ENCODE measurements at places on chromosomes 4 and X. TPM values are rescaled to one million over a fixed set of nuclear protein-coding genes. Genes with fewer than 3 reads are reported as not detected.

SPATA18 gene
- total RNA-seq, result 0.39 TPM

GC gene
- 0.31 TPM for total RNA-seq

TEX13C gene
- total RNA-seq, result not detected

SSX4B gene
- 0.15 TPM for total RNA-seq

CBR4 gene
- total RNA-seq, result 13.5 TPM

TLR10 gene
- total RNA-seq, result 0.05 TPM

TMEM47 gene
- total RNA-seq, result 2.2 TPM

MAGEC2 gene
- total RNA-seq, result not detected

PDHA2 gene
- total RNA-seq, result not detected

HTN3 gene
- not detected for total RNA-seq

CSAG3 gene
- 0.26 TPM for total RNA-seq

FAM241A gene
- total RNA-seq, result 0.90 TPM

METTL14 gene
- total RNA-seq, result 22.4 TPM

TMPRSS11F gene
- not detected for total RNA-seq

ARX gene
- 0.15 TPM for total RNA-seq

GCNA gene
- total RNA-seq, result 4.0 TPM

SCD5 gene
- total RNA-seq, result 2.0 TPM

DNA sequence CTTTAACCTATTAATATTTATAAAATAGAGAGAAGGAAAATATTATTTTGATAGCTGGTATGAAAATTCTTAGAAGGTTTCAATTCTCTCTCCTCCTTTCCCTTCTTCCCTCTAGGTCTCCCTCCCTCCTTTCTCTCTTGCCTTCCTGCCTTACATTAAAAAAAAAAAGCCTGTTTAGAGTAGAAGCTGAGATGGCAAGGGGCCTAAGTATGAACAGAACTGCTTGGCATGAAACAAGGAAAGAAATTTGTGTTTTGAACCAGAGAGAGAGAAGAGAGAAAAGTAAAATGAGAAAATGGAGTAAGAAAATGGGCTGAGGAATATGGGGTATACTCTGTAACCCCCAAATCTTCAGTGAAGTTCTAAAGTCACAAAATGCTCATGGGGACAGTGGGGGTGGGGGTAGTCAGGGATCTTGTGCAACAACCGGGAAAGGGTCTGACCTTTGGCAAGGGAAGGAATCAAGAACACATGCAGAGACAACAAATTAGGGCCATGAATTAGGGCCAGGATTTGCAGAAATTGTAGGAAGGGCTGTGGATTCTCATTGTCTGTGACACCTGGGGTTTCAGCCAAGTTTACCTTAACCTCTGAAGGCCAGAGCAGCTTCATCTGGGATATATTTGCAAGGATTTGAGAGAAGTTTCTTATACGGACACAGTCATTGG lies 30.6 kb downstream of the SUPT20HL2 start:
- DNase-seq, result no peak

DNA sequence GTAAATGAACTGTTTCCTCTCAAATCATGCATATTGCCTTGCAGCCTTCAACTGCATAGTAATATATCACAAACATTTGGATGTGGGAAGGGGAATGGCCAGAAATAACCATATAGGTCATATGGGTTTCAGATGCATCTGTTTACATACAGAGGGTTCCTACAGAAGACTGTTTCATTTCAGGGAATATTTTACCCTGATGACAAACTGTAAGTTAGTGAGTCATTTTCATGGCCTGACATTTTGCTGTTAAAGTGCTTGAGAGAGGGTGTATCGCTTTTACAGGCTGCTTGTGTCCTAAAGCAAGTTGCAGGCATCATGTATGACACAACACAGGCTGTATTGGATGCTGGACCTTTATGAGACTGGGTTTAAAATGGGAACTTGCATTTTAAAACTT lies 25.5 kb upstream of the AMOT start:
- DNase-seq, result no peak

DNA sequence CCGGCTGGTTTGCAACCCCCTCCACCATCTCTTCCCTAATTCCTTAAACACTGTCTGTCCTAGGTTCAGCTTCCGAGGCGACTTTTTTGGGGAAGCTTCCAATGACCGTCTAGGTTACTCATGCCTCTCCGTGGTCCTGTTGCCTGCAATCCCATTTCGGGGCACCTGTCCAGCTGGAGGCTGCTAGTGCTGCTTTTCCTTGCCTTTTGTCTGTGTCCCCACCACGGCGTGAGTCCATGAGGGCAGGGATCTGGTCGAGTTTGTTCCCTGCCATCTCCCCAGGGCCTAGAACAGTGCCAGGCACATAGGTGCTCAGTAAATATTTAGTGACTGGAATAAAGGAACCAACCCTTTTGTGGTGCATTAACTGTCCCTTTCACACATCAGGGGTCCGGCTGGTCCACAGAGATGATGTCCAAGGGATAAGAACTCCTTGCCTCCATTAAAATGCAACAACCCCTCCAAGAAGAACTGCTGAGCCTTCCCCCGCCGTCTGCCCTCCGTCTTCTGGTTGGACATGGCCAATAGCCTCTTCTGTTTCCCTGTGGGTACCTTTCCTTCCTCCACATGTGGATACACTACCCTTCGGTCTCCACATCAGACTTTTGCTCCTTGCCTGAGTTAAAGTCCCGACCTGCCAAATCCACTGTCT lies 5.7 kb upstream of the SORCS2 start:
- DNase-seq, result no peak

DNA sequence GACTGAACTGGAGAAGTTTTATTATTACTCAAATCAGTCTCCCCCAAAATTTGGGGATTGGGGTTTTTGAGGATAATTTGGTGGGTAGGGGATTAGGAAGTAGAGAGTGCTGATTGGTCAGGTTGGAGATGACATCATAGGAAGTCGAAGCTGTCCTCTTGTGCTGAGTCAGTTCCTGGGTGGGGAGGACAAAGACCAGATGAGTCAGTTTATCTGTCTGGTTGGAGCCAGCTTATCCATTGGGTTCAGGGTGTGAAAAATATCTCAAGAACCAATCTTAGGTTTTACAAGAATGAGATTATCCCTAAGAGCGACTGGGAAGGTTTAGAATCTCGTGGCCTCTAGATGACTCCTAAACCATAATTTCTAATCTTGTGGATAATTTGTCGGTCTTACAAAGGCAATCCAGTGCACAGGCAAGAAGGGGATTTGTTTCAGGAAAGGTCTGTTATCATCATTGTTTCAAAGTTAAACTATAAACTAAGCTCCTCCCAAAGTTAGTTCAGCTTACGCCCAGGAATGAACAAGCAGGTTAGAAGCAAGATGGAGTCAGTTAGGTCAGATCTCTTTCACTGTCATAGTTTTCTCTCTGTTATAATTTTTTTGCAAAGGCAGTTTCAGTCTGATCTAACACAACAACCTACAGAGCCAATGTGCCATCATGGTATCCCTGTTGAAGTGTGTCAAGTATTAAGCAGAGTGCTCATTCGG lies 274.5 kb downstream of the SLC7A11 start:
- DNase-seq, result no peak

DNA sequence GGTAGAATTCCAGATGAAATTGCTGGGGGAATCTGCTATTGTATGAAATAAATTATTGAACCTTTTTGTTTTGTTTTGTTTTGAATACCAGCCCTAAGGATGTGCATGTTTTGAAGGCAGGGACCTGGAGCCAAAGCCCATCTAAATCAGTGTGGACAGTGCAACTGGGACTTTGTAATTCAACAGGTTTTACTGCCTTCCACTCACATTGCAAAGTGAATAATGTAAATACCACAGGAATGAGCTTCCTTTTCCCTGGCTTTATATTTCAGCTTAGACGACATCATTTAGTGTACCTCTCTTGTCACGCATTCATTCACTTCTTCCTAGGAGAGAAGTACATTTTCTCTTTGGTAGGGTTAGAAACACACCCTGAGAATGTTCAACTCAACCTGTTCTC lies 795.0 kb downstream of the CENPC start:
- DNase-seq, result no peak

DNA sequence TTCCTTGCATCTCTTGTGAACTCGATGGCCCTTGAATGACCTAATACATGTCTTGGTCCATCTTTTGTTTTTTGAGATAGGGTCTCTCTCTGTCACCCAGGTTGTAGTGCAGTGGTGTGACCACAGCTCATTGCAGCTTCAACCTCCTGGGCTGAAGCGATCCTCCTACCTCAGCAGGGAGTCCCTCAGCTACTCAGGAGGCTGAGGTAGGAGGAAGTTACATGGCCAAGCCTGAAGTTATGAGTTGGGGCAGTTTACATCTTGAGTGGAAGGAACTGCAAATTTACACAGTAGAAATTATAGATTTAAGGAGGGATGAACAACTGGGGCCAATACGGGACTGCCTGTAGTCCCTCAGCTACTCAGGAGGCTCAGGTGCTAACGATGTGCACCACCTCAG lies 97.2 kb upstream of the METTL14 start:
- no peak for DNase-seq

DNA sequence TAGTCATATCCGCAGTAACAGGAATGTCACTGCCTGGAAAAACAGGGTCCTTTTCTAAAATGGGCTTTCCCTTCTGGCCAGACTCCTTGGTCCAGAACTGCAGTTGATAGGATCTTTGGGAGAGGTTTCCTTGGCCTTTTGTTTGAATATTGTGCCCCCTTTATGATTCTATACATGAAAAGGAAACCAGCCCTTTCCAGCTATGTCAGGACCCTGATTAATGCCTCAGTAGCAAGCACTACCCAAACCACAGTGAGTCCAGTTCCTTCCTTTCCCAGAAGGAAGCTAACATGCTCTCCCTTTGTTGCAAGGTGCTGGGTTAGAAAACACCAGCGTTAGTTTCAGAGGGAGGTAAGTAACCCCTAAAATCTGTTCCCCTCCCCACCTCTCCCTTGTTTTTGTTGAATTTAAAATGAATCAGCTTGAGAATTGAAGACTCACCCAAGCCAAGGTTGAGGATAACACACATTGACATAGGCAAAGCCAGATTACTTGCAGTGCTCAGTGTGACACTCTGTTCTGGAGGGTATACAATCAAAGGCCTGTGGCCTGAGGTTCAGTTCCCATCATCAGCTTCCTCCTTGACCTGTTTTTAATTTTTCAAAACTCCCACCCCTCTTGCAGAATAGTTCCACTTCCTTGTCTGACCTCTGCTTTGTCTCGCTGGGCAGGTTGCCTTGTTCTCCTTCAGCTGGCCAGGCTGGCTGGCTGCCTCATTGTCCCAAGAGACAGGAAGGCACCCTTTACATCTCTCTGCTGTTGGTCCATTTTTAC lies 87.6 kb upstream of the PLAC1 start:
- no peak for DNase-seq

- no peak for DNase-seq
Measured at GRCh38 chrX:27598312-27598711, 8.2 kb downstream of the DCAF8L2 start.

- DNase-seq, result no peak
Measured at GRCh38 chr4:14100349-14100748, 472.8 kb upstream of the BOD1L1 start.

DNA sequence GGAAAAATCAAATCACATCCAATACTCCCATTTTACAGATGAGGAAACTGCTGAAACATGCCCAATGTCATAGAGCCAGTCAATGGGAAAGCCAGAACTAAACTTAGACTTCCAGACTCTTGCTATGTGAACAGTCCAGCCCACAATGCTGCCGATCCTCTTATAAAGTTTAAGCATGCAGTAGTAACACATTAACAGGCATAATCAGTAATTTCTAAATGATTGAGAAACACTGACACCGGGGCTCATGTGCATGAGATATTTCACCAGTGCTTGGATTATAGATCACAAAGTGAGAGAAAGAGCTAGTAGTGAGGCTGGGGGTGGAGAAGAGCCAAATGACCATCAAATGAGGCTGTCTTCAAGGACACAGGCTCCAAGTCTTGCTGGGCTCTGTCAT lies 2.5 kb downstream of the BDH2 start:
- DNase-seq, result no peak

GRCh38 chr4:102754044-102754443 lies 6.7 kb downstream of the MANBA start:
- DNase-seq, result no peak

DNA sequence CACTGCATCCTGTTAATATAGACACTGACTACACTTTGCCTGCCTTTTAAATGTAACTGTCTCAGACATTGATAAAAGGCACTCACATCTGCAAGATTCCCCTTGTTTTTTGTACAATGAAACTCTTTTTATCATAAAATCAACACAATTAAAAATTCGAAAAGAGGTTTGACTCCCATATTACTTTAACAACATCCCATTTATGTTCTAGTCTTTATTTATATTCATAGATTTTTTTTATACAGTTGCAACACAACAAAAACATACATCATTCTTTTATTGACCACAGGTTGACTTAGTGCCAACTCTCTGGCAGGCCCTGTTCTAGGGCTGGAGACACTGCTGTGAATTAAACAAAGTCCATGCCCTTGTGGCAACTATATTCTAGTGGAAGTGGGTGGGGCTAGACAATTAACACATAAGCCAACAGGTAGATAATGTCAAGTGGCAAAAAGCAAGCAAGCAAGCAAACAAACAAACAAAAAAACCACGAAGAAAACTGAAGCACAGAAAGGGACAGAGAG lies 36.8 kb downstream of the ANK2 start:
- DNase-seq, result no peak

- DNase-seq, result no peak
Measured at GRCh38 chrX:1598876-1599790, 7.7 kb downstream of the AKAP17A start.

- no peak for DNase-seq
Measured at GRCh38 chr4:89336818-89337420, 29.3 kb upstream of the GPRIN3 start.

GRCh38 chr4:79874197-79874596 lies 198.8 kb downstream of the ANTXR2 start:
- DNase-seq, result no peak

- DNase-seq, result no peak
Measured at GRCh38 chrX:1661048-1661921, 46.4 kb downstream of the ASMT start.

All from Panc1 (cell line).